ENCODE measurements at places on chromosomes 7 and 10. TPM values are rescaled to one million over a fixed set of nuclear protein-coding genes. Genes with fewer than 3 reads are reported as not detected.

- DNase-seq, result no peak
These were observed 10.7 kb downstream of the TRPV6 start for GRCh38 chr7:142874837-142875236.

DNA sequence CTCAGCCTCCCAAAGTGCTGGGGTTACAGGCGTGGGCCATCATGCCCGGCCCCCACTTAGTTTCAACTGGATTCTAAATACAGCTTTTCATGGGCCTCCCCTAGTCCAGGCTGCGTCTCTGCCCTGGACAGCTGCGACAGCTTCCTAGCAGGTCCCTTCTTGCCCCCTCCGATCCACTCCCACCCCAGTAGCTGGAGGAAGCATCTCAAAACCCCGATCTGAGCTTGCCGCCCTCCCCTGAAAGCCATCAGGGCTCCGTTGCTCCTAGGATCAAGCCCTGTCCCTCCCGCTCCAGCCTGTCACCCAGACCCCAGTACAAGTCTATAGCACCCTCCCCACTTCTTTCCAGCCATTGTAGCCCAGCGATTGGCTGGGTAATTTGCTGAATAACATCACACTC lies 64.5 kb downstream of the VWA2 start:
- no peak for DNase-seq

GRCh38 chr10:88385601-88386203 lies 197.4 kb downstream of the RNLS start:
- DNase-seq, result peak; percentile 27

DNA sequence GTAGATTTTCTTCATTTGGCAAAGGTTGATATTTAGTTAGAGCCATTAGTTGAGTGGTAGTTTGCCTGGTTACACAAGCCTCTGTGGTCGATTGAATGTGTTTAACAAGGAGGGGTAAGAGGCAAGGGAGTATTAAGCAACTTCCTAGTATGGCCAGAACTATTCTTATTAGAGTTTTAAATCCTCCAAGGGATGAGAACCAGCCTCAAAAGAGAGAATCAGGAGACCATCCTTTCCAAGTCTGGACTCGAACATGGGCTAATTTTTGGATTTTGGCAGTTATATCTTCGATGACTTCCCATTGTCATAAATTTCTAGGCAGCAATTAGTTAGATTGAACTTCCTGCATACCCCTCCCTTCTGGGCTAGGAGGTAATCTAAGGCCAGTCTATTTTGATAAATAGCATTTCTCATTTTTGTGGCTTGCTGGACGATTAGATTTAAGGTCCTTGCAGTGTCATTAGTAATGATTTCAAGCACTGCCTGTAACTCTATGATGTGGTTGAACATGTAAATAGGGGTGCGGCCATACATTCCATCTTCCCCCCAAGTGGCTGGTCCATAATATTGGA lies 219.5 kb upstream of the KCND2 start:
- DNase-seq, result no peak

DNA sequence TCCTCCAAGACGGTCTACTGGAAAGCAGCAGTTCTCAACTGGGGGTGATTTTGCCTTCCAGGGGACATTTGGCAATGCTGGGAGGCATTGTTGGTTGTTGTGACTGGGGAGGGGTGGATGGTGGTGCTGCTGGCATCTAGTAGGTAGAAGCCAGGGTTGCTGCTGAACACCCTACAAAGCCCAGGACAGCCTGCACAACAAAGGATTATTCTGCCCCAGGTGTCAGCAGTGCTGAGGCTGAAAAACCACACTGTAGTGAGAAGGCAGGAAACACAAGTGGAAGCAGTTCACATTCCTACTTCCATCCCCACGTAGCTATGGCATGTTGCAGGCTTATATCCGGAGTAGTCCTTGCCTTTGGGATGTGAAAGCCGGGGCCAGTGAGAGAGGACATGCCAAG lies 86.9 kb downstream of the AOAH start:
- DNase-seq, result no peak

- no peak for DNase-seq
These were observed 303.3 kb downstream of the SUGCT start for GRCh38 chr7:40437936-40438634.

DNA sequence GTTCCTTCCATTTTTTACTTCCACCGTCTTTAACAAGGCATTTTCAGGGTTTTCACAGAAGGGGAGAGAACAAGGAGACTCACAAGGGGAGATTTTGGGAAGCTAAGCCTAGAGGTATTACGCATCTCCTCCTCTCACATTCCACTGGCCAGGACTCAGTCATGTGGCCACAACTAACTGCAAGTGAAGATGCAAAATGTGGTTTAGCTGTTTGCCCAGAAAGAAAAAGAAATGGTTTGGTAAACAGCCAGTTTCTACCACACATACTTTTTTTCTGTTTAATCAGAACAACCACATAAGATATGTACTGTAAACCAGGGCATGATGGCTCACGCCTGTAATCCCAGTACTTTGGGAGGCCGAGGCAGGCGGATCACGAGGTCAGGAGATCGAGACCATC lies 21.4 kb upstream of the HELLS start:
- no peak for DNase-seq

ASIC3 gene
- 2.3 TPM for polyA plus RNA-seq

CRYGN gene
- 4.4 TPM for polyA plus RNA-seq

GSTO2 gene
- 52.8 TPM for polyA plus RNA-seq

CLRN3 gene
- 22.5 TPM for polyA plus RNA-seq

CUZD1 gene
- polyA plus RNA-seq, result 2.1 TPM

ANKRD1 gene
- 0.86 TPM for polyA plus RNA-seq

LRIT1 gene
- polyA plus RNA-seq, result not detected

All from left kidney (tissue), 8 donors.